HAP-1 (cell line): ENCODE measurements at places on chromosomes 11 and 22.

GRCh38 chr22:36649066-36649465 lies 54.5 kb downstream of the CACNG2 start:
- DNase-seq, result no peak

DNA sequence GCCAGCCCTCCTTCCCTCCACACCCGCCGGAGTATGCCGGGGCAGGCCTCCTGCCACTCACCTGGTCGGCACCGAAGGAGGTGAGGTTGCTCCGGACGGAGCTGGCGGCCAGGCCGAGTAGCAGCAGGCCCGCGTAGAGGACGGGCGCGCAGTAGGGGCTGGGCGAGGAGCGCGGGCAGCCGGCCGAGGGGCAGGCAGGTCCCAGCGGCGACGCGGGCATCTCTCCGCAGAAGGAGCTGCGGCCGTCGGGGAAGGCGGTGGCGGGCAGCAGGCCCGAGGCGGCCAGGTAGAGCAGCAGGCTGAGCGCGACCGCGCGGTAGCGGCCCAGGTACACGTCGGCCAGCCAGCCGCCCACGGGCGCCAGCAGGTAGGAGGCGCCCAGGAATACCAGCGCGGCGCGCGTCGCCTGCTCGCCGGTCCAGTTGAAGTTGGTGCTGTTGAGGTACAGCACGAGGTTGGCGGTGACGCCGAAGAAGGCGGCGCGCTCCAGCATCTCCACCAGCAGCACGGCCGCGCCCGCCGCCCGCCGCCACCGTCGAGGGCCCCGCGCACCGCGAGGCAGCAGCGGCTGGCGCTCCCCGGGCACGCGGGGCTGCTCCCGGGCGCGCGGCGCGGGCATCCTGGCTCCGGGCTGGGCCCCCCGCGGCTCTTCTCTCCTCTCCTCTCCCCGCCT lies 907 bp downstream of the SLC15A3 start:
- no peak for DNase-seq

DNA sequence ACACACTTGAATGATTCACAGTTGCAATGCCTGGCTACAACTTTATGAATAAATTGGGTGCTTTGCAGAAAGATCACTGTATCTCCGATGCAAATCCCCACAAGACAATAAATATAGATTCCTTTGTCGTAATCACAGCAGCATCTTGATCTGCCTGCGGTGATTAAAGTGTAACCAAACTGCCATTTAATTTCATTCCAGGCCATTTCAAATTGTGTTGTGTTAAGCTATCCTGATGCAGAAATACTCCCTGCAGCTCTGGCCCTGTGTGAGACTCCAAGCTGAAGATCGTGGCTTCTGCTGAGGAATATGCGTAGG lies 40.8 kb upstream of the B3GAT1 start:
- no peak for DNase-seq

GRCh38 chr11:57474017-57474802 lies 13.9 kb downstream of the RTN4RL2 start:
- no peak for DNase-seq

DNA sequence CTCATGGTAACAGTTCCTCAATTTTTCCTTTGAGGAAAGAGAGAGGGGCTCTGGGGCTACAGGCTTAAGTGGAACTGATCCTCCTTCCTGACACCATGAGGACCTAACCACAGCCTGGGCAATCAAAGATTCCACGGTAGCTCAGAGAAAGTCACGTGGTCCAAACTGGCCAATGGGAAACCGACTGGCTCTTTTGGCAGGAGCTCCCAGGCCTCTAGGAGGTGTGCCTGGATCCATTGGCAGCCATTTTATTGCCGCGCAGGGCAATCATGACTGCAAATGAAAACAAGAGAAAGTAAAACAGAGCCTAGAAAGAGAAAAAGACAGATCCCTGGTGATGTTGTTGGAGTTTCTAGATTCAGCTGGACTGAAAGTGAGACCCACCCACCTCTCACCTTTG lies 27.3 kb upstream of the ASPHD2 start:
- peak; percentile 31 for DNase-seq

GRCh38 chr11:28819741-28820140 lies 711.6 kb downstream of the METTL15 start:
- no peak for DNase-seq
